ENCODE measurements at places on chromosomes 2 and 18.

DNA sequence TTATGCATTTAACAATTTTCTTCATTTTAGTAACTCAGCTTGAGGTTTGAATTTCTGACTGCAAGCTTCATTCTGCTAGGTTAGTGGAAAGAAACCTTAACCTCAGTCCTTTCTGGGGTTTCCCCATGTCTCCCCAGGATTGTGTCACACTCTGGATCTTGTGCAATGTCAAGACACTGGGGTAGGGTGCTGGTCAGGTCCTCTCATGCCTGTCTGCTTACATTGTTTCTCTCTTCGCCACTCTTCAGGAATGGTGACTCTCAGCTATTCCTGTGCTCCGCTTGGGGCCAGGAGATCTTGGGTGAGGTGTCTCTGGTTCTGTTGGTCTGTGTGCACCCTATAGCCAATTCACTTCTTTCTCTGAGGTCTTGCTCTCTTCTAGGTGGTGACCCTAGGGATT lies 23.9 kb downstream of the CTLA4 start:
- DNase-seq, result no peak

GRCh38 chr18:10020171-10020570 lies 106.4 kb downstream of the VAPA start:
- DNase-seq, result no peak

- peak; percentile 6 for DNase-seq
Observed at GRCh38 chr2:176446718-176447414, 177.6 kb downstream of the MTX2 start.

GRCh38 chr2:37361216-37361815 lies 16.9 kb downstream of the QPCT start:
- DNase-seq, result peak; percentile 10

DNA sequence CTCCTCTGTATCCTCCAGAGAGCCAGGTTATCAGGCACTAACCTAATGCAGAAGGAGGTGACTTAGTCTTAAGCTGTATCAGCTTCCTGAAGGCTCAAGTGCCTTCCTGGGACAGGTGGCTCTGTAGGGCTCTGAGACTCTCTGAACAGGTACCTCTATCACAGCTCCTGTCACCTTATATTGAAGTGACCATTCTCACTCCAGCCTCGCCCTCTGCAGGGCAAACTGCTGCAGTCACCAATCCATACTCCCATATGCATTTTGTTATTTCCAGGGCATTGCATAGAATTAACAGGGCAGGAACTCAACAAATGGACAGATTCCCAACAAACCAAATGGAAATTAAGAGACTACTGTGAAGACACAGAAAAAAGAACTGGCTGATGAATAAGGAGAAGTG lies 203.0 kb upstream of the REV1 start:
- DNase-seq, result no peak

GRCh38 chr2:127161176-127162136 lies 54.5 kb upstream of the BIN1 start:
- DNase-seq, result no peak

DNA sequence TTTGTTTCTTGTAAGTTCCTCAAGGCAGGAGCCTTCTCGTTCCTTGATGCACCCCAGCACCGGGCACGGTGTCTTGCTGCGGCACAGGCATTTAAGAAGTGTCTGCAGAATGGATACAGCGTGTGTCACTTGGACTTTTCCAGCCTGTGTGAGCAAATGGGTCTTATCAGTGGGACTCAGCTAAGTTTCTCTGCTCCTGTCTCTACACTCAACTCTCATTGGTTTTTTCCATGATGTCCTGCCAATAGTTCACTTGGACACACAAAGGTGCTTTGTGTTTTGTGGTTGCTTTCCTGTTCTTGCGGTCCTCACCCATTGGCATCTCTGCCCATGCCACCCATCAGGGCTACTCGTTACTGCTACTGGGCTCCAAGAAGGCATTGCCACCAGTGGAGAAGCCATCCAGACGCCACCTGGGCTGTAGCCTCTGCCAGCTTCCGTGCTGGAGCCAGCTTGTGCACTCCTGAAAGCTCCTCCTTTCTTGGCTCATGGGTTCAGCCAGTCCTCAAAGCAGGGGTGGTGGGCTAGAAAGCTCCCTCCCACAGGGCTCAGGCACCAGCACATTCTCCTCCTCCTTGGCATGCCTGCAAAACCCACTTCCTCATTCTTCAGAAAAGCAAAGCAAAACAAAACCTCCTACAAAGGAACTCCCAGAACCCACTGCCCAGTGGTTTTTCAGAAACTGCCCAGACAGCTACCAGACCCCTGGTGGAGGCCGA lies 41.4 kb downstream of the IL1R2 start:
- peak; percentile 96 for DNase-seq

- no peak for DNase-seq
Observed at GRCh38 chr18:2967820-2968219, 45.1 kb downstream of the LPIN2 start.

DNA sequence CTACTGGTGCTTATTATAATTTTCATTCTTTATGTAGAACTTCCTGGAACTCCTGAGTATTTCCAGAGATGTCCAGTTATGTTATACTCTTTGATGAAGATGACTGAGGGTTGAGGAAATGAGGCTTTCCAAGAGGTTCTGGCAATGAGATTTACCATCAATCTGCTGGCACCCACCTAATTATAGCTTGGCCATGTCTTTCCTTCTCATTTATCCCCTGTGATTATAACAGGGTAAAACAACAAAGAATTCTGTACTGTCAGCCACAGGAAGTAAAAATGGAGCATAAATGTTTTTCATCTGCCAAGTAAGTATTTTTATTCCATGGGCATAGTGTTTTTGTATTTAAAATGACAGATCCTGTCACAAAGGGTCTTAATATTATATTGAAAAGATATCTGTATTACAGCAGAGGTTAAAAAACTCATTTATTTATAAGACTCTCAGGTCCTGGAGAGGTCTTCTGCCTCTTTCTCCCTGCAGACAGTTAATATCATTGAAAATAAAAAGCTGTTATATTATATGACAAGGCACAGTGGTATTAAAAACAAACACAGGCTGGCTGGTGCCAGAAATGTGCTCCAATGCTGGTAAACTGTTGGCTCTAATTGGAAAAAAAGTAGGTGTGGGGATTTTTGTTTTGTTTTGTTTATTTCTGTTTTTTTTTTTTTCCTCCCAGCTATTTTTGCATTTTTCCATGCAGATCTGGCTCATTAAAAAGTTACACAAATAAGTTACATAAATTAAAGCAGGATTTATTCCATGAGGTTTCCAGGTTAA lies 1764.1 kb upstream of the CELF4 start:
- DNase-seq, result no peak

GRCh38 chr18:23835091-23835490 lies 145.8 kb downstream of the LAMA3 start:
- no peak for DNase-seq

GRCh38 chr2:221568299-221568698 lies 3.8 kb downstream of the EPHA4 start:
- no peak for DNase-seq

DNA sequence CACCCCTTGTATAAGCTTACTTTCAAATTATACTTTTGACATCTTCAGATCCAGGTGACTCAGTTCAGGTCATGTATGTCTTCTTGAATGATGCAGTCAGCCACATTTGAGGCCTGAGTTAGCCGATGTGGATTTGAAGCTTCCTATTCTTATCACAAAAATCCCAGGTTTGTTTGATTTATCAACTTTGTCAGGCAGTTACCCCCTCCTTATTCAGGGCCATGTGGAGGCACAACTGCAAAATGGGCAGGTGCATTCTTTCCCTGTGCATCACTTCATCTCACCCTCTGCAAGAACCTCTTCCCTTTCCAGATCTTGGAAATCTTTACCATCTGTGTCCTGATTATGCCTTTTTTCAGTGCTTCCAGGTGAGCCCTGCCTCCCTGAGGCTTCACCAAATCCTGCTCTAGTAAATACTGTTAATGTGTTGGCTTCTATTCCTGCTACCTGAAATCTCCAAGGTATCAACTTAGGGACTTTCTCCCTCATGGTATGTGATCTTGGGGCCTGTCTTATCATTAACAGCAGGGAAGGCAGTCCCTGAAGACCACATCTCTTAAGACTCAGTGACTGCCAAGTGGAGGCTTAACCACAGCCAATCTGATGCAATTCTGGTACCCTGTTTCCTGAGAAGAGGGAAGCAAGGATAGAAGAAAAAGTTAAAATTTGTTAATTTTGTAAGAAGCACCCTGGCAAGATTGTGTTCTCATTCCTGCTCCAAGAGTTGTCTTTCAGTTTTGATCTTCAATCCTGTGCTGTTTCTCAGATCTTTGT lies 9.4 kb upstream of the ARHGAP28 start:
- DNase-seq, result no peak

- peak; percentile 40 for DNase-seq
Observed at GRCh38 chr2:133026536-133027177, 356.7 kb upstream of the LYPD1 start.

GRCh38 chr2:182379241-182379640 lies 47.6 kb downstream of the PDE1A start:
- no peak for DNase-seq

- DNase-seq, result no peak
Observed at GRCh38 chr2:48183991-48184390, 277.7 kb upstream of the FBXO11 start.

DNA sequence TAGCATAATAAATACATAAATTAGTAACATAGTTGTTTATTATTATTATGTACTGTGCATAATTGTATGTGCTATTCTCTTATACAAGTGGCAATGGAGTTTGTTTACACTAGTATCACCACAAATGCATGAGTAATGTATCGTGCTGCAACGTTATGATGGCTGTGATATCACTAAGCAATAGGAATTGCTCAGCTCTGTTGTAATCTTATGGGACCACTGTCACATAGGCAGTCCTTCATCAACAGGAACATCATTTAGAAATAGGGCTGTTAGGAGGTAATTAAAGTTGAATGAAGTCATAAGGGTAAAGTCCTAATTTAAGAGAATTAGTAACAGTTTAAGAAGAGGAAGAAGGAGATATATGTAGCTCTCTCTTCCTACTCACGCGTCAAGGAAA lies 33.8 kb downstream of the TEX51 start:
- DNase-seq, result no peak

GRCh38 chr2:169716238-169716886 lies 17.3 kb upstream of the KLHL23 start:
- no peak for DNase-seq

Data from Kasumi-1 (cell line).